ENCODE measurements at places on chromosomes 1 and 21. TPM values are rescaled to one million over a fixed set of nuclear protein-coding genes. Genes with fewer than 3 reads are reported as not detected.

- no peak for DNase-seq
These were observed 439.0 kb downstream of the LRRIQ3 start for GRCh38 chr1:73759011-73759410.

DNA sequence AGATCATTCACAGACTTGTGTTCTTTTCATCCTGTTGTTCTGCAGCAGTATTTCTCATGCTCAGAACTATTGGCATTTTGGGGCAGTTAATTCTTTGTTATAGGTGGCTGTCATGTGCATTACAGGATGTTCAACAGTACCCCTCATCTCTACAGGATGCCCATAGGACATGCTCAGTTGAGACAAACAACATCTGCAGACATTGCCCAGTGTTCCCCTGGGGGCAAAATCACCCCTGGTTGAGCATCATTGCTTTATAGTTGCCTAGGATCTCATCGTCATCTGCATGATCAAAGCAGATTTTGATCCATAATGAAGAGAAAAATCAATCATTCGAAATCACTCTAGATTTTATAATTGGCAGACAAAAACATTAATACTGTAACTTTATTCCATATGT, 222.5 kb upstream of the CACYBP start:
- DNase-seq = no peak

DNA sequence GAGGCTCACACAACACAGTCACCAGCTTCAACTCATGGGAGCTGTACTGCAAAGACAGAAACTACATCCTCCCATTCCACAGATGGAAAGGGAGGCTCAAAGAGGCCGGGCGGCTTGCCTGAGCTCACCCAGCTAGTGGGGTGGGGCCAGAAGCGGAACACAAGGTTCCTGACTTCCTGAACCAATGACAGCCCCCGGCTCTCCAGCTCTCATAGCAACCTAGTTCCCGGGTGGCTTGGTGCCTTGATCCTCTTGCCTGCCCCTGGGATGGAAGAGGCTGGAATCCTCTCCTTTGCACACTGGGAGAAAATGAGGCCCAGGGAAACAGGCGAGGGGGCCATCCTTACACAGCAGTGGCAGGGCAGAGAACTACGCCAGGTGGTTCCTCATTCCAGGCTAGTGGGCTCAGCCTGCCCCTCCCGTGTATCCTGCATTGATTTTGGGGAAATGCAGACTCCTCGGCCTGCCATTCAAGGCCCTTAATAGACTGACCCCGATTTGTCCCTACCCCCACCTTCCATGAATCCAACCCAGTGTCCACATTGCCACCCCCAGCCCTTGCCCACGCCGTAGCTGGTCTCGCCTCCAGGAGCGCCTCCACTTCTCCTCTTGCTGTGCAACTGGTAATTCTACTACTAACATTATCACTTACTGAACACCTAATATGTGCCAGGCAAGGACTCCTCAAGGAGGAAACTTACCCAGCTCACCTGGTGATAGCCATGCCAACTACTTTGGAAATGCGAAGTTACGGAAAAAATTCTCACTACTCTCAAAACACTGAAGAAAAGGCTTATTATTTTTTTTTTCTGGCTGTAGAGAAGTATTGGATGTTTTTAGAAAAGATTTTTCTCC, 5.0 kb downstream of the RAP1GAP start:
- DNase-seq = no peak

- no peak for DNase-seq
These were observed 19.6 kb upstream of the DHCR24 start for GRCh38 chr1:54906586-54906985.

DNA sequence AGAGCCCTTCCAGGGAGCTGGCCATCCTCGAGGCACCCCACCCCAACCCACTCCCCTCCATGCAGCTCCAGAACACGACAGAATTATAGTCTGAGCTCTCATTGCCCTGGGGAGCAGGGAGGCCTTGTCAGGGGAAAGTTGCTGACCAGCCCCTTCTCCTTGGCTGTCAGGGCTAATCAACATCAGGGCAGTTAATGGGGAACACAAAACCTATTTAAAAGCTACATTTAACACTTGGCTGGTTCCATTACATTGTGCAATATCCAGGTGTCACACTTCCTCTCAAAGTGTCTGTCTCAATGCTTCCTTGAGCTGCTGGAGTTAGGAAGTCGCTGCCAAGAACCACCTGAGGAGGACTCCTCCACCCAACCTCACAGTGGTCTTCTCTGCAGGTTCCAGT, 111.8 kb upstream of the GRIK3 start:
- no peak for DNase-seq

DNA sequence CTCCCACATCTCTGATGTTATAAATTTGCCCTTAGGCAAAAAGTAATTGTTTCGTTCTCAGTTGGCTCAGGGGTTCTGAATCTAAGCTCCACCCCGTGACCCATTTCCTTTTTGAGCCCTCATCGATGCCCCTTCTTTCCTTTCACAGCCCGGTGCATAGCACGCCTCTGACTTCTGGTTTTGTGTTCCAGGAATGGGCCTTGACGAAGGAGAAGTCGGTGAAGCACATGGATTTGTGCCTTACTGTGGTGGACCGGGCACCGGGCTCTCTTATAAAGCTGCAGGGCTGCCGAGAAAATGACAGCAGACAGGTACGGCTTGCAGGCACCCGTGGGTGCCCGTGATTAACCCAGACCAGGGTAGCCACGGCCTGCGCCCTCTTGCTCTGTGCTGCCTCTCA, 151.9 kb downstream of the PGBD5 start:
- DNase-seq = no peak

DNA sequence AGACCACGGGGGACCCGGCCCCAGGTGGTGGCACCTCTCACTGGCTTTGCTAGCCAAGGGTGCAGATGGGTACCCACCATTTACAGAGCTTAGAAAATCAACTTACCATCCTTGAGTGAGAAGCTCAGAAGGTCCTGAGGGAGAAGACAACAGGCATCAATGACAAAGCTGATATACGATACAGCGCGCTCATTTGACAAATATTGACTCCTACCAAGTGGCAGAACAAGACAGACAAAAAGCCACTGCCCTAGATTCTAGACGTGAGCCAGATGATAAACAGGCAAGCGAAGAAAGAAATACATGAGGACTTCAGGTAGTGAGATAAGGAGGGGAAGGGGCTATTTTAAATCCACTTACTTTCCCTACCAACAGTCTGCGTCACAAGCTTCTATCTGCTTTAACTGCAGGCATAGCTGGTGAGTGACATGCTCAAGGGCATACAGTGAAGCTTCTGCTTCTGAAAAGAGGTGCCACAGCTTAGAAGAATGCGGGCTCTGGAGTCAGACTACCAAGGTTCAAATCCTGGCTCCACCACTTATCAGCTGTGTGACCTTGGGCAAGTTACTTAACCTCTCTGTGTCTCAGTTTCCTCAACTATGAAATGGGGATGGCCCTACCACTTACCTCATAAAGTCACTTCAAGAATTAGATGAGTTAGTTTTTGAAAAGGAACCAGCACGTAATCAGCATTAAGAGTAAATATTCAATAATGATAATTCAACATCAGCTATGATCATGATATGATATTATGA, 29.1 kb downstream of the TMCO4 start:
- no peak for DNase-seq

DNA sequence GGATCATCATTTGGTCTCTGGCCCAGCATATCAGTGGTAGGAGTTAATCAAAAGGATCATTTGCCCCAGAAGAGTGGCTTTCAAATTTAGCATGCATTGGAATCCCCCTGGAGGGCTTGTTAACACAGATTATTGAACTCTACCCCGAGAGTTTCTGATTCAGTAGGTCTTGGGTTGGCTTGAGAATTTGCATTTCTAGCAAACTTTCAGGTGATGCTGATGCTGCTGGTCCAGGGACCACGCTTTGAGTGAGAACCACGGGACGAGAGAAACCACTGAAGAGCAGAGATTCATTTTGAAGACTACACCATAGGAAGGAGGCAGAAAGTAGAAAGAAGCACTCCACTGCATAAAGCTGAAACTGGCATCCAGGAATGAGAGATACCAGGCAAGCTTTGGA, 81.3 kb upstream of the DUSP10 start:
- no peak for DNase-seq

The VTCN1 gene
- polyA plus RNA-seq = not detected

The RAB25 gene
- polyA plus RNA-seq = not detected

The WRAP73 gene
- polyA plus RNA-seq = 19.9 TPM
